Kasumi-1 (cell line): ENCODE measurements at places on chromosomes 5 and 9.

GRCh38 chr5:178765753-178766300 is 35.4 kb upstream of the ZNF354A start:
- no peak for DNase-seq

DNA sequence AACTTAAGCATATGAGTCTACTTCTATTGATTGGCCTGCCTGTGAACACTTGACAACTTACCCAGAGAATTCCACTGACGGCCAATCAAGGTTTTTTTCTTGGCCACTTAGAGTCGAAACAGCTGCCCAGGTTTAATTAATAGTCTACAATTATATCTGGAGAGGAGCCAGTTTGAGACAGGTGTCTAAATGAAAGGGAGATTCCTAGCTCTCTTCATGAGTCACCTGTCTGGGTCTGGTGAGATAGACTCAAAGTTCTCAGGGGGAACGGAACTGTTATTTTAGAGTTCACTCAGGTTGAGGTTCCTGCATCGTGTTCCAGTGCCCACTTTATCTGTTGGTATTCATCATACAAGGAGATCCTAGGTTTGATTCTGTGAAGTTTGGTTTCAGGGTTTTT is 111.0 kb downstream of the CD180 start:
- no peak for DNase-seq

DNA sequence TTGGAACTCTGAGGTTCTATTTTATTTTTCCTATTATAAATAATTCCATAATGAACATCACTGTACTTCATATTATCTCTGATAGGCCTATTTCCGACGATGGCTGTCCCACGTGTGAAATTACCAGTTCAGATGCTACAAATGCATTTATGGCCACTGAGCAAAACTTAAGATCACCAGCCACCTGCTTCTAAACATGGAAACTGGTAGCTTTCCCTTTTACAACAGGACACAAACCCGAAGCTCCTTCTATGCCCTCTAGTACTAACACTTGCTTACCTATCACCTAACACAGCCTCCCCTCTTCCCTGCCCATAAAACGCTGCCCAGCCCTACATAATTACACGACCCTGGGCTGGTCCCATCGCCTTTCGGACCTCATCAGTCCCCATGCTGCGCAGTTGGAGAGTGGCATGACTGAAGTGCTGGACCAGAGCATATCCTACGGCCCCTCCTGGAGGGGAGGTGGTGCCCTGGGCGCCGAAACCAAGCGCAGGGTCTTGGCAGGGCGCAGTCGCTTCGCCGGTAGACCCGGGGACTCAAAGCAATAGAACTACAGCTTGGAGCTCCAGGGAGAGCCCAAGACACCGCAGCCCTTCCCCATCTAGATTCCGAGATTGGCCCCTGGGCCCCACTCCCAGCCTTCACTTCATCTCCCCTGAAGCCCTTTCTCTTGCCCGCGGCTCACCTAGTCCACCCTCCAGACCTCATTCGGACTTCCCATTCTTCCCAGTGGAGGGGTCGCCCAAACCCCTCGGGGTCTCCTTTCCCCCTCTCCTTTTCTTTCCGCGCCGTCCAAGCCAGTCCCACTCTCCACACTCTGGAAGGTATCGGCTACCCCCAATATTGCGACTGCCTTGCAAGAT is 1.0 kb upstream of the SAP30L start:
- DNase-seq: peak; percentile 21

DNA sequence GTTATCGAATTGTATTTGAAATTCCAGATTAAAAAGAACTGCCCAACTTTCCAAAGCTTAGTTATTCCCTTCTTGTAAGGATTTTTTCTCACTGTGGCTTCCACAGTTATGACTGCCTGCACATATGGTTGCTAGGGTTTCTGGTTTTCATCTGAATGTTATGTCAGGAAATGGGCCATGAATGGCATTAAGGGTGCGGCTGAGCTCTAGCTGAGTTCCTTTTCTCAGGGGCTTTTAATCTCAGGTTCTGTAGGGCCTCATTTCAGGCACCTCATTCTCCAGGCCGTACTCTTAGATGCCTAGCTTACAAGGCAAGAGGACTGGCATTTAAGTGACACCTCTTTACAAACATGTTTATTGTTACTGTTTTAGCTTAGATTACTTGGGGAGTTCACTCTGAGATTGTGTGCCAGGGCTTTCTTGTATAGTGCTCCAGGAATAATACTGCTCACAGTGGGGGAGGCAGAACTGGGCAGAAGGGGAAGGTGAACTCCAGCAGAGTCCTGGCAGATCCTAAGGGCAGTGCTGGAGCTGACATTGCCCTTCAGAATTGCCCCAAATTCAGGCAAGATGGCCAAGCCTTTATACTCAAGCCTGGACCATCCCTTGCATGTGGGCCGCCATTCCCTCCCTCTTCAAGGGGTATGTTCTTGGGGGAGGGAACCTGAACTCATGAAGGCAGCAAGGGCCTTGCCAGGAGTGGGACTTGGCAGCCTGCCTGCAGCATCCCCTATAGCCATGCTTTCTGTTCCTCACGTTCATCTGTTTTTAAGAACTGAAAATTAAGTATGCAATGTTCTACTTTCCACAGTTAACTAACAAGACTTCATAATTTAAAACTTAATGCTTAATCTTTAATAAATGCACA is 111.5 kb downstream of the KDM4C start:
- DNase-seq: peak; percentile 1

GRCh38 chr9:136940526-136941230 is 3.9 kb downstream of the FBXW5 start:
- no peak for DNase-seq

DNA sequence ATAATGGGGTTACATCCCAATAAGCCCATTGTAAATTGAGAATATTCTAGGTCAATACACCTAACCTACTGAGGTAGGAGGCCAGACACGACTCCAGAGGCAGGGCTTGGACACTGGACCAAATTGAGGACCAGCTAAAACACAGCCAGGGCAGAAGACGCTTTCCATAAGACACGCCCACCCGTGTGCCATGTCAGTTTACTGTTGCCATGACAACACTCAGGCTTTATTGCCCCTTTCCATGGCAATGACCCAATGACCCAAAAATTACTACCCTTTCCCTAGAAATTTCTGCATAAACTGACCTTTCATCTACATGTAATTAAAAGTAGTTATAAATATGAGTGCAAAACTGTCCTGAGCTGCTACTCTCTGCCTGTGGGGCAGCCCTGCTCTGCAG is 31.5 kb downstream of the SLC22A4 start:
- DNase-seq: no peak

DNA sequence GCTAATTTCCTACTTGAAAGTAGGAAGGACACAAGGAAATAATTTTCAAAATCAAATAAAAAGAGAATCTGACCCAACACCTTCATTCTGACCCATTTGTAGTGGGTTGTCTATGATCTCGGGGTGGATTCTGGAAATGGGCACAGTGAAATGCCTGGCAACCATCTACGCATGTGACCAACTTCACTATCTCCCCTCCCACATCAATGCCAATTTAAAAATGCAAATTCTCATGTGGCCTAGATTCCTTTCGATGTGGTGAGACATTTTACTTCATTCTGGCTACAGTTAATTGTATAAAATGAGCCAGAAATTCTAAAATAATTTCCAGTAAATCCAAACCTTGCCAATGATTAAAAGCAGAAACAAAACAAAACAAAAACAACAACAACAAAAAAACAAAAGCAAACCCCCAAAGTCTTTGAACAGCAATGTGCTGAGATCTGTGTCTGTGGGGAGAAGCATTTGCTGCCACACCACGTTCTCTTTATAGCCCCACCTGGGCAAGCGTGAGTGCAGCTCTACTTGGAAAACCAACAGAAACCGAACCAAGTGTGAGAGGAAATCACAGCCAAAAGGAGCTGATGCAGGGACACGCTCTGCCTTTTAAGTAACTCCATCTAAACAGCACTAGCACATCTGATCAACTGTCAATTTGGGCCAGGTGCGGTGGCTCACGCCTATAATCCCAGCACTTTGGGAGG is 59.0 kb downstream of the USP20 start:
- no peak for DNase-seq

DNA sequence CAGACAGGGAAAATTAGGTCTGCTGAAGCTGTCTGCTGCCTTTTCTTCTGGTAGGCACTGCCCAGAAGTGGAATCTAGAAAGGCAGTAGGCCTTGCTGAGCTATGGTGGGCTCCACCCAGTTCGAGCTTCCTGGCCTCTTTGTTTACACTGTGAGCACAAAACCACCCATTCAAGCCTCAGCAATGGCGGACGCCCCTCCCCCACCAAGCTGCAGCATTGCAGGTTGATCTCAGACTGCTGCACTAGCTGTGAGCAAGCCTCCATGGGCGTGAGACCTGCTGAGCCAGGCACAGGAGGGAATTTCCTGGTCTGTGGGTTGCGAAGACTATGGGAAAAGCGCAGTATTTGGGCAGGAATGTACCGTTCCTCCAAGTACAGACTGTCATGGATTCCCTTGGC is 18.5 kb downstream of the AGTPBP1 start:
- DNase-seq: no peak

- DNase-seq: no peak
Observed at GRCh38 chr5:123997462-123998215, 485.7 kb downstream of the CSNK1G3 start.

GRCh38 chr9:75962013-75962661 is 71.7 kb downstream of the PCSK5 start:
- no peak for DNase-seq
